Stimulated activated CD8-positive, alpha-beta memory T cell treated with anti-CD3 and anti-CD28 coated beads, Interleukin-15, amount 100 ng/mL, for 4 hours (primary cell): ENCODE measurements at places on chromosomes 5 and 9.

DNA sequence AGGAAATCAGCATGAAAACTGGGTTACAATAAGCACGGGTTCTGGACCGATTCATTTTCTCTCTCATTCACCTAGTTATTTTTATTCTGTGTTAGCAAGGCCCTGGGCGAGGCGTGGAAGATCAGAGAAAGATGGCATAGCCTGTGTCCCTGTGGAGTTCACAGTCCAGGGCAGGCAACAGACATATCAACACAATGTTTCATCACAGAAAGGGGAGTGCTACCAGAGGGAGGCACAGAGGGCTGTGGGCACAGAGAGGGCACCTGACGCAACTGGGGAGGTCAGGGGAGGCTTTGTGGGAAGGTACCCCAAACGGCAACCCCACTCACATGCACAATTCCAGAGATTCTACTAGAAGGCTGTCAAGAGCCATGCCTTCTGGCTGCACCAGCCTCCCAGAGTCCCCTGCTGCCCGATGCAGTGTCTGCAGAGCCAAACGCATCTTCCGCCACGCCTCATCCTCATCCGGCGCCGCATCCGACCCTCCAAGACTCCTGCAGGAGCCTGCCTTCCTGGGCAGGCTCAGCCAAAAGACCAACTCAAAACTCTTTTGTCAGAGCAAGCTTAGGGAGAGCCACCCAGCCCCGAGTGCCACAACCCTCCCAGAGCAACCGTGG is 1.4 kb downstream of the FAM193B start:
- no peak for DNase-seq

- DNase-seq, result no peak
These were observed 89.0 kb upstream of the NIPBL start for GRCh38 chr5:36787365-36788093.

GRCh38 chr9:83032065-83032625 is 30.8 kb downstream of the RASEF start:
- no peak for DNase-seq

DNA sequence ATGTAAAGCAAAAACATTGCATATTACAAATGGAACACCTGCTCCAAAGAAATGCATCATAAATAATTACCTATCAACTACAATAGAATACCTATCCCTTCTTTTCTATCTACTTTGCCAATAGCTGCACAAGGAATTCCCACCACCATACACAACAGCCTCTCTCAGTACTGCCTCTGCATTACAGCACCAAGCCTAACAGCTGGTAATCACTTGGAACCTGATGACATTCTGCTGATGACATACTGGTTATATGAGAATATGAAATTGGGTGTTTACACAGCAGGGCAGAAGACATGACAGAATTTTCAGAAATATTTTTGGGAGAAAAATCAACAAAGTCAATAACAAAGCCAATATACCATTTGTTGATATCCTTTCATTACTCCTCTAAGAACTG is 43.2 kb downstream of the PSMB7 start:
- no peak for DNase-seq

DNA sequence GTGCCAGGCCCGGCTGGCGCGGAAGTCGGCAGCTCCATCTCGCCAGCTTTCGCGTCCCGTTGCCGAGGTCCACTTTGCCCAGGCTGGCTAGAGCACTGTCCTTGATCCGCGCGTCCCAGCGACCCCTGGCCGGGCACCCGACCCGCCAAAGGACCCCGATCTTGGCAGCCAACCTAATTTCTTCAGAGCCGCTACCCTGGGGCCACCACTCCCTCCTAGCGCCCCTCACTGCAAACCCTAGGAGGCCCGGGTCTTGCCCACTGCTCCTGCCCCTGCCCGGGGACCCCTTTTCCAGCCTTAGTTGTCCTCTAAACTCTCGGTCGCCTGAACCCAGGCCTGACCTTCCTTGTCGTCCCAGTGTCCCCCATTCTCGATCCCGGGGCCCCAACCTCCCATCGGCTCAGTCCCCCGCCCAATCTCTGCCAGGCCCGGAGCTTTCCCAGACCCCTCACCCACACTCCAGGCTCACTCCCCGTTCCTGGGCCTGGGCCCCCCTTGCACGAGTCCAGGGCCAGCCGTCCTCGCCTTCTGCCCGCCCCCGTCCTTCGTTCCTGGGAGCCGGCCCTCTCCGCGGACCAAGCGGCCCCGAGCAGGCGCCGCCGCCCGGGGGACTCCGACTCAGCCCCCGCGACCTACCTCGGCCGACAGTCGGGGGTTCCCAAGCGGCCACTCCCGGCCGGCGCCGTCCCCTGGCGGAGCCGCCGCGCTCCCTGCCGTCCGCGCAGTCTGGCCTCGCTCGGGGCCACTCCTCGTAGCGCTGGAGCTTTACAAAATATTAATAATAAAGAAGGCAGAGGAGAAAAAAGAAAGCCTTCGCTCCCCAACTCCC is 701 bp upstream of the LMX1B start:
- DNase-seq, result no peak

GRCh38 chr9:116594547-116594946 is 92.6 kb upstream of the TRIM32 start:
- no peak for DNase-seq

DNA sequence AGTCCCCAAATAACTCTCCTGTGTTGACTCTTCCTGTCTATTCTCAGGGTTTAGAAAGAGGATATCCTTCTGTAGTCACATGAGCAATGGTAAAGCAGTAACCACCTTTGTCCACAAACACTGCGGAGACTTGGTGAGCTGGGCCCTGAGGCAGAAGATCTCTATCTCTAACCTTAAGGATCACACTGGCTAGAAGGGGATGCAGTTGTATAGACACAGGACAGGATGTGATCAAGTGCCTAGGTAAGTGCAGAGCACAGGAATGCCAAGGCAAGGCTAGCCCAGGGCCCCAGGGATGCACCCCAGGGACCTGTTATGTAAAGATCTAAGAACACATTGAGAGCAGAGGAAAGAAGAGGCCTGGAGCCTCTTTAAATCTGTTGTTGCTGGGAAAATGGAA is 610.5 kb downstream of the IRX1 start:
- no peak for DNase-seq
